ENCODE measurements at places on chromosomes 12 and 14. TPM values are rescaled to one million over a fixed set of nuclear protein-coding genes. Genes with fewer than 3 reads are reported as not detected.

The TMTC1 gene
- 1.6 TPM for total RNA-seq

The ADAM21 gene
- not detected for total RNA-seq

The RGS6 gene
- 3.0 TPM for total RNA-seq

The POTEG gene
- not detected for total RNA-seq

The PTPRB gene
- total RNA-seq: not detected

The TC2N gene
- 264 TPM for total RNA-seq

The CCDC196 gene
- not detected for total RNA-seq

The ORMDL2 gene
- total RNA-seq: 90.9 TPM

The MAX gene
- total RNA-seq: 154 TPM

The FBXO21 gene
- 27.1 TPM for total RNA-seq

The ZNF705A gene
- not detected for total RNA-seq
